ENCODE measurements at places on chromosomes 2 and 18. TPM values are rescaled to one million over a fixed set of nuclear protein-coding genes. Genes with fewer than 3 reads are reported as not detected.

UBE2E3 gene
- total RNA-seq, result 20.5 TPM

ASIC4 gene
- total RNA-seq, result 0.08 TPM

DYNC1I2 gene
- 10.5 TPM for total RNA-seq

RNF125 gene
- total RNA-seq, result 112 TPM

RBM44 gene
- 2.9 TPM for total RNA-seq

ALLC gene
- not detected for total RNA-seq

TNS1 gene
- total RNA-seq, result 0.25 TPM

TRABD2A gene
- total RNA-seq, result 166 TPM

AFF3 gene
- 15.7 TPM for total RNA-seq

DNA sequence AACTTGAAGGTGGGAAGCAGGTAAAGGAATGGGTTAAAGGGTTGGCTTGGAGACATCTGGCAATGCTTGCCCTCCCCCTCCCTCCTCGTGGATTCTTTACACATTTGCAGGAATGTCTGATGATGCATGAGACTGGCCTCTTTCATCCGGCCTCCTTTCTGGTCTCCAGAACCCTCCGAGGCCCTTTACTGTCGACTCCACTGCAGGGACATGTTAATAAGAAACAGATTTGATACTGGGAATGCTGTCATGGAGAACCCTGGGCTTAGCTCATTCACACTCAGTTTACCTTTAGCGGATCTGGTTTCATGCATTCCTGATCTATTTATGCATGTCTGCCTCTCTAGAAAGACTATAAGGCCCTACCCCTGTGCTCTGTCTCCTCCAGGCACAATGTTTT is 238.7 kb downstream of the TGIF1 start:
- no peaks in the 10 kb centered on the region for H3K36me3 ChIP-seq
- H3K27ac ChIP-seq, result no peak overlapping the region
- no peak overlapping the region for H3K4me3 ChIP-seq
- H3K27me3 ChIP-seq, result peaks cover 2% of the 10 kb centered on the region
- H3K4me1 ChIP-seq, result no peaks in the 10 kb centered on the region

DNA sequence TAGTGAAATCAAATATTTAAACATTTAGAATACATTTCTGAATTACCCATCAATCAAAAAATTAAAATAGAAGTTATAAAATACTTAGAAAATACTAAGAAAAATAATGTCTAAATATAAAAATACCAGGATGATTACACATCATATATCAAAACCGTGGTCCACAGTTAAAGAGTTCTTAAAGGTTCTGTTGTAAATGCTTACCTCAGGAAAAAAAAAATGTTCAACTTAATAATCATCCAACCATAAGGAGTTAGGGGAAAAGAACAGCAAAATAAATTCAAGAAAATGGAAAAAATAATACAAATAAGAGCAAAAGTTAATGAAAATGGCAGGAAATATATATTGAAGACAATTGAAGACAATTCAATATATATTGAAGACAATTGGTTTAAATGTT is 43.2 kb downstream of the PDE11A start:
- no peaks in the 10 kb centered on the region for H3K27me3 ChIP-seq
- no peak overlapping the region for H3K27ac ChIP-seq
- H3K4me1 ChIP-seq, result no peaks in the 10 kb centered on the region
- no peak for DNase-seq

DNA sequence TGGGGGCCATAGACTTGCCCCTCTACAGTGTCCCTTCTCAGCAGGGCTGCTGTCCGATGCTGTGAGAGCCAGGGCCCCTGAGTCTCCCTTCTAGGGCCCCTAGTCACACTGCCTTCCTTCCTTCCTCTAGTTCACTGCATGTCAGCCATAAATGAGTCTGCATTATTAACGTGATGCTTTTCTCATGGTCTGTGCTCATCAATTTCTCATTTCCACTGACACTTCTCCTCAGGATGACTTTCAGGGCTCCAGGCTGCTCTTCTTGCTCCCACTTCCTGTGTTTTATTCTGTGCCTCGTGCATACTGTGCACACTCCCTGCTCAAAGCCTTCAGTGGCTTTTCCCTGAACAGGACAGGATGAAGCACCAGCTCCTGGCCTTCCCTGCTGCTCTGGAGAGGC is 146.5 kb downstream of the FAM210A start:
- H3K36me3 ChIP-seq, result peaks cover 5% of the 10 kb centered on the region
- no peak for DNase-seq
- H3K27me3 ChIP-seq, result no peaks in the 10 kb centered on the region
- H3K4me3 ChIP-seq, result no peak overlapping the region

- DNase-seq, result no peak
- peak overlapping the region; percentile 69 for H3K27ac ChIP-seq
- H3K36me3 ChIP-seq, result peaks cover 91% of the 10 kb centered on the region
- H3K27me3 ChIP-seq, result no peaks in the 10 kb centered on the region
- H3K4me3 ChIP-seq, result no peak overlapping the region
- peaks cover 63% of the 10 kb centered on the region for H3K4me1 ChIP-seq
Measured at GRCh38 chr2:157419031-157419575, 24.8 kb downstream of the CYTIP start.

GRCh38 chr2:135863233-135863632 is 13.0 kb downstream of the MCM6 start:
- no peaks in the 10 kb centered on the region for H3K4me1 ChIP-seq
- no peaks in the 10 kb centered on the region for H3K27me3 ChIP-seq
- H3K4me3 ChIP-seq, result no peak overlapping the region
- no peak overlapping the region for H3K27ac ChIP-seq
- H3K36me3 ChIP-seq, result peaks cover 64% of the 10 kb centered on the region

- H3K27me3 ChIP-seq, result no peaks in the 10 kb centered on the region
- no peaks in the 10 kb centered on the region for H3K4me1 ChIP-seq
- no peak overlapping the region for H3K4me3 ChIP-seq
- H3K27ac ChIP-seq, result no peak overlapping the region
- DNase-seq, result no peak
- H3K36me3 ChIP-seq, result no peaks in the 10 kb centered on the region
Measured at GRCh38 chr2:16071865-16072637, 131.7 kb downstream of the MYCN start.

DNA sequence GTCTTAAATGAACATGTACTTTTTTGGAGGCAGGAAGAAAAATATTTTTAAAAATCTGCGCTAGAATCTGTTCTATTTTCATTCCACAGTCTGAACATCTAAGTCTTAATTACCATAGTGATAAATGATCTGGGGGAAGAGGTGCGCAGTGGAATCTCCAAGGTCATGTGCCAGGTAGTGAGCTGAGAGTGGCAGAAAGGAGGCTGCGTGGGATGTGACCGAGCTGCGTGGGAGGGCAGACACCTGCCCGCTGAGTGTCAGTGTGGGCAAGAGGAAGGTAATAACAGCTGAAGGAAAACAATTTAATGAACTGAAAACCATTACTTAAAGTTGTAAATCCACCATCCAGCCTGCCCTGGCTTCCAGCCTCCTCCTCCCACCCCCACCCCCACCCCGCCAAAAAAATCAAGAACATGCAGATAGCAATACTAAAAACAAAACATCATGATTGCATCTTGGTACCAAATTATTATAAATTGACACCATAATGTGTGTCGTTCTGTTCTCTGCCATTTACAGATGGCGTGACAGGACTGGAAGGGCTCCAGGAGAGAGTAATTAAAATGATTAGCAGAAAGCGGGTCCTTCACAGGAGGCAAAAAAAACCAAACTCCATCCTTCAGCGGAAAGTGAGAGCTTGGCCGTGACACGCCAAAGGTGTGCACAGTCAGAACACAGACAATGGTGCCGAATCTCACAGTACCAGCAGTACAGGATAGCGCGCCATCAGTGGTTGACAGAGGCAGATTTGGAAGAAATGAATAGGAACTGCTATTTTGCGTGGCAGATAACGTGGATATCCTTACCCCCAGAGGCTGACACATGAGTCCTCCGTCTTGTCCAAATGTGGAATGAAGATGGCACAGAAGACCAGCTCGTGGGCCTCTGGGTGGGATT is 11.4 kb upstream of the DTNB start:
- DNase-seq, result no peak
- no peaks in the 10 kb centered on the region for H3K4me1 ChIP-seq
- no peak overlapping the region for H3K4me3 ChIP-seq
- no peaks in the 10 kb centered on the region for H3K27me3 ChIP-seq

GRCh38 chr2:7010391-7011054 is 93.3 kb downstream of the RNF144A start:
- no peak overlapping the region for H3K27ac ChIP-seq
- H3K27me3 ChIP-seq, result no peaks in the 10 kb centered on the region
- peaks cover 11% of the 10 kb centered on the region for H3K36me3 ChIP-seq
- no peak for DNase-seq

DNA sequence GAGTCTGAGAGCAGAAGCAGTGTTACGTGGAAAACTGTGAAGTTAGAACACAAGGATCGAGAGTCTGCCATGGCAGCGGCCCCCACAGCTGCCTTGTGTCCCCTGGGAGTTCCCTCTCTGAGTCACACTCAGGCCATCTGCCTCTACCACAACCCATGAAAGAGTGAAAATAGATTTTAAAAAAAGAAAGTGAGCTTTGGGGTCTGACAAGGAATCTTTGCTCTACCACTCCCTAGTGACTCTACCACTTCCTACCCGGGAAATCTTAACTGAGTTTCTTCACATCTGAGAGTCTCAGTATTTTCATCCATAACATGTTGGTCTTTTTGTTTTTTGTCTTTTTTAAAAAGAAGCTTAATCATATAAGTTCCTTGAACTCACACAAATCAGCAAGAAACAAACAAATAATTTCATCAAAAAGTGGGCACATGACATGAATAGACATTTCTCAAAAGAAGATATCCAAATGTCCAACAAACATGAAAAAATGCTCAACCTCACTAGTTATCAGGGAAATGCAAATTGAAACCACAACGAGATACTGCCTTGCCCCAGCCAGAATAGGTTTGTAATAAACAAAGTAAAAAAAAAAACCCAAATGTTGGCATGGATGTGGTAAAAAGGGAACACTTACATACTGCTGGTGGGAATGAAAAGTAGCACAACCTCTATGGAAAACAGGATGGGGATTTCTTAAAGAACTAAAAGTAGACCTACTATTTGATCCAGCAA is 2.4 kb upstream of the MSGN1 start:
- H3K4me1 ChIP-seq, result no peaks in the 10 kb centered on the region
- H3K27me3 ChIP-seq, result no peaks in the 10 kb centered on the region
- no peak for DNase-seq
- H3K4me3 ChIP-seq, result no peak overlapping the region

DNA sequence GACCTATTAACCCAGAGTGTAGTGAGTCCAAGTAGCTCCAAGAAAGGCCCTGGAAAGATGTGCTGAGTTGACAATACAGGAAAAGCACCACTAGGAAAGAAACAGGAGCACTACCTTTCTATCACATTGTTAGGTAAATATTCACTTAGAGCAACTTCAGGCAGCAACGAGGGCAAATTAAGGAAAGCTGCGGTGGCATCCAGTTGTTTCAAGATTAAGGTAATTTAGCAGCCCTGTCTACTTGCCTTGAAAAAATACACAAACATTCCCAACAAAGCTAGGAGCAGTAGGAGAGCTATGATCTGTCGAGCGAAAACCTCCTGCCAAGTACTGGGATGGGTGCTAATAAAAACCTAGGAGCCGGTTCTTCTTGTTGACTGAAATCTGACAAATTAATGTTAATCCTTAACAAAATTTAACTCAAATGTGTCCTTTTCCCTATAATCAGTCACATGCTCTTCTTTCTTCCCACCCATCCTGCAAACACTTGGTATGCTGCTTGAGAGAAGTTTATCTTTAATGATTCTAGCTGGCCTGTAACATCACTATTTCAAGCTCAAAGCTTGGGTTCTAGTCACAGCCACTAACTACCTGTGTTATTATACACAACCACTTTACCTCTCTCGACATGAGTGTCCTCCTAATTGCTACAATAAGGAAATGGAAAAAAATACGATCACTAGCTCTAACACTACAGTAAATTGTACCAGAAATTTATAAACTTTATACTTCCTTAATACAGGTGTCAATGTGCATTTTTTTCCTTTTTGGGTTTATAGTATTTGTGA is 2.0 kb downstream of the ACAA2 start:
- DNase-seq, result no peak
- no peak overlapping the region for H3K27ac ChIP-seq
- H3K4me1 ChIP-seq, result peaks cover 22% of the 10 kb centered on the region
- H3K27me3 ChIP-seq, result no peaks in the 10 kb centered on the region

GRCh38 chr2:158060835-158061435 is 40.7 kb upstream of the UPP2 start:
- no peak overlapping the region for H3K4me3 ChIP-seq
- H3K4me1 ChIP-seq, result no peaks in the 10 kb centered on the region
- no peak overlapping the region for H3K27ac ChIP-seq
- DNase-seq, result no peak

- H3K36me3 ChIP-seq, result no peaks in the 10 kb centered on the region
- H3K4me1 ChIP-seq, result no peaks in the 10 kb centered on the region
- no peak overlapping the region for H3K27ac ChIP-seq
- DNase-seq, result no peak
Measured at GRCh38 chr2:21253311-21254027, 129.7 kb downstream of the TDRD15 start.

DNA sequence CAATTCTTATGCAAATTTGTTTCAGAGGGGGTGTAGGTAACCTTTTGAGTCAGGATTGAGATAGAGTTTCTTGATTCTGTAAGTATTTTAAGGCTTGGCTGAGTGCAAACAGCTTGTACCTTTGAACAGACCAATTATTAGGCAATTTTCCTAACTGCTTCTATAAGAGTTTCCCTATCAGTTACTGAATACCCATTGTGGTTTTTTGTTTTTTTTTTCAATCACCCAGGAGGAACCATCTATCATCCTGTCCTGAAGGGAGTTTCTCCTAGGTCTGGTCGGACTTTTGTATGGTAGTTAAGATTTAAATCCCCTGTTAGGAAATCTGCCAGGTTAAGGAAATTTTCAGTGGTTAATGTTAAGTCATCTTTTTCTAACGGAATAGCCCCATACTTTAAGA is 319.4 kb upstream of the SLC39A10 start:
- H3K27ac ChIP-seq, result no peak overlapping the region
- no peak overlapping the region for H3K4me3 ChIP-seq
- H3K36me3 ChIP-seq, result no peaks in the 10 kb centered on the region
- DNase-seq, result no peak
- H3K4me1 ChIP-seq, result no peaks in the 10 kb centered on the region
- no peaks in the 10 kb centered on the region for H3K27me3 ChIP-seq

- DNase-seq, result no peak
- no peaks in the 10 kb centered on the region for H3K4me1 ChIP-seq
- no peaks in the 10 kb centered on the region for H3K36me3 ChIP-seq
Measured at GRCh38 chr18:8088626-8089025, 520.6 kb upstream of the RAB12 start.

DNA sequence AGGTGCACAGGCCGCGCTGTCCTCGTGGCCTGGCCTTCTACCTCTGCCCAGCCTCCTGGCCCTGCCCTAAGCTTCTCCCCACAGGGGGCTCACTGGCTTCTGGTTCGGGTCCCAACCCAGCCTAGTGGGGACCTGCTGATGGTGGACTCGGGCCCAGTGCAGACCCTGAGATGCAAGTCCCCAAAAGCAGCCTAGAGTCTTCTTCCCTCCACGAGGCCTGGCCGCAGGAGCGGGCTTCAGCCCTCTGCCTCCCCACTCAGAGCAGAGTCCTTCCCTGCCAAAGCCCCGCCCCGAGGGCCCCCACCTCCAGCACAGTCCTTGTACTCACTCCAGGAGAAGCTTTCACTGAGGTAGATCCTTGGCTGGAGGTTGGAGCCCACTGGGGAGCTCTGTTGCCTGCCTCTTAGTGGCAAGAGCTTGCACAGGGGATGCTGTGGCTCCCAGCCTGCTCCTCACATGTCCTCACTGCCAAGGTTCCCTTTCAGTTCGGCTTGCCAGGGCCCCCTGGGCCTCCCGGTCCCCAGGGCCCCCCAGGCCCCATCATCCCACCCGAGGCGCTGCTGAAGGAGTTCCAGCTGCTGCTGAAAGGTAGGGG is 3.6 kb downstream of the ERFE start:
- no peak overlapping the region for H3K27ac ChIP-seq
- H3K36me3 ChIP-seq, result no peaks in the 10 kb centered on the region
- H3K4me1 ChIP-seq, result peaks cover 18% of the 10 kb centered on the region
- DNase-seq, result no peak

All from CD4-positive, alpha-beta T cell (primary cell).